ENCODE measurements at places on chromosomes 3 and 15.

DNA sequence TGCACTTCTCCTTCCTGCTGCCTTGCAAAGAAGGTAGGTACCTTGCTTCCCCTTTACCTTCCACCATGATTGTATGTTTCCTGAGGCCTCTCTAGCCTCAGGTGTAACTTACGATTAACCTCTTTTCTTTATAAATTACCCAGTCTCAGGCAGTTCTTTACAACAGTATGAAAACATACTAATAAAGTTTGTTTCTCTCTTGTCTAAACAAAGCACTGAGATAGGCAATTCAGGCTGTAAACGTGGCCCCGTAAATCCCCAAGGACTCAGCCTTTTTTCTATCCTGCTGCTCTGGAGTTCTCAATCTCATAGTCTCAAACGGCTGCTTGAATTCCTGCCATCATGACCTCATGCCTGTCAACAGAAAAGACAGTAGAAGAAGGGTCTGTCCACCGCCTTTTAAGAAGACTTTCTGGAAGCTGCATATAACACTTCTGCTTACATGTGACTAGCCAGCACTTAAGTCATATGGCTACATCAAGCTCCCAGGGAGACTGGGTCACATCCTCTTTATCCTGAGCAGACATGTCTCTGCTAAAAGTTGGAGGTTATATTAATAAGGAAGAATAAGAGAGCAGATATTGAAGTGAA is 257.8 kb downstream of the EBLN2 start:
- no peak for DNase-seq

DNA sequence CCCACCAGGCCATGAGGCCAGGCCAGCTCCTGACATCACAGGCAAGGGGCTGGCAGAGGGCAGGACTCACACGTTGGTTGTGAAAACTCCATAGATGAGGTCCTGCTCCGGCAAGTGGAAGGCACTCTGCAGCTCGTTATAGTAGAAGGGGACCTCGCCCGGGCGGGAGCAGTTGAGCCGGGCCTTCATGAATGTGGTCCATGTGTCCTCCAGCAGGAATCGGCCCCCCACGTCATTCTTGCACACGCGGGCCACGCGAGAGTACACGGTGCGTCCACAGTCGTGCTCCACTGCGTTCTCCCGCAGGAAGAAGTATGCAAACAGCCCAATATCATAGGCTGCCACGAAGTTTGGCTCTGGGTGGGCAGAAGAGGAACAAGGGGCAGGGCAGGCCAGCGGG is 101.2 kb downstream of the SEMA5B start:
- DNase-seq: no peak

- DNase-seq: no peak
Observed at GRCh38 chr3:157136647-157137387, 23.1 kb downstream of the CCNL1 start.

DNA sequence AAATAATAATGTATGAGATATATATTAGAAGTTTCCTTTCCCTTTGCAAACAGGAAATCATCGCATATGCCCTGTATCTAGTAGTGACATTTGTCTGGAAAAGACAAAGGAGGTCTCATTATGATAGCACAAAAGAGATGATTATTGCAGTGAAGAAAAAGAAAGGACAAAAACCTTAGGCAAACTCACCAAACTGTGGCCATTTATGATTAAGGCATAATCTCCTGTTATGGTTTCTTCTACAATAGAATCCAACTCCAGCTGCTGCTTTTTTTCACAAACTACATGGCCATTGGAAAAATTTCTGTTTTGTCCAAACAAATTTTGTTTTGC is 218.2 kb downstream of the ATP8B4 start:
- no peak for DNase-seq

DNA sequence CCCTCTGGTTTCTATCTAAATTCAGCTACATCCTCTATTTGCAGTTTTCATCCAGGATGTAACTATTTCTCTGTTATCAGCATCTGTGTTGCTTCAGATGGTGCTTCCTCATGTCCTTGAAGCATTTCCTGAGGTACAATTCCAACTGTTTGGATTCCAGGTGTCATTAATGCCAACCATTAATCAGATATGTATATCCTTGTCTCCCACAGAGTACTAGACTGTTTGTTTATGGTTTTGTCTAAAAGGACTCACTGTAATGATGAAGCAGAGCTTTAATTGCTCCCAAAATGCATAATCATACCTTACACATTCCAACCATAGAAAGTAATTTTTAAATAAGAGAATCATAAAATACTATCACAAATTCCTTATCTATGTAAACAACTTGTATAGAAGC is 288.5 kb upstream of the MME start:
- DNase-seq: no peak

GRCh38 chr3:158777161-158777873 is 24.5 kb upstream of the MFSD1 start:
- no peak for DNase-seq

All from activated CD8-positive, alpha-beta memory T cell treated with anti-CD3 and anti-CD28 coated beads for 1 hour (primary cell).